GM23248 (cell line): ENCODE measurements at places on chromosomes 2 and 18. TPM values are rescaled to one million over a fixed set of nuclear protein-coding genes. Genes with fewer than 3 reads are reported as not detected.

DNA sequence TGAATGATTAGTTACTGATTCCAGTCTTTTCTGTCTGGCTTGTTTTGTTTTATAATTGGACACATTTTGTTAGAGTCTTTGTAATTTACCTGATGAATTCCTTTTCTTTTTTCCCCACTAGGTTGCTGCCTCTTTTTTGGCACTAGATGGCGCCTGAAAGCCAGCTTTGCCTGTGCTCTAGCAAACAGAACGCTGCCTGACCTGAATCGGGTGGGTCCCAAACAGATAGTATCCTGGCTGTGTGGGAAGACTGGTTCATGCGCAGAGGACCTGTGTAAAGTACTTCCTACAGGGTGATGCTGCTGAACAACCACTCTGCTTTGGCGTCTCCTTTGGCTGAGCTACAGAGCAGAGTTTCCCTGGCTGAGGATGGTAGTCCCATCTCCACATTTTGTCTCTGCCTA, 288.2 kb downstream of the IKZF2 start:
- DNase-seq = peak; percentile 27

DNA sequence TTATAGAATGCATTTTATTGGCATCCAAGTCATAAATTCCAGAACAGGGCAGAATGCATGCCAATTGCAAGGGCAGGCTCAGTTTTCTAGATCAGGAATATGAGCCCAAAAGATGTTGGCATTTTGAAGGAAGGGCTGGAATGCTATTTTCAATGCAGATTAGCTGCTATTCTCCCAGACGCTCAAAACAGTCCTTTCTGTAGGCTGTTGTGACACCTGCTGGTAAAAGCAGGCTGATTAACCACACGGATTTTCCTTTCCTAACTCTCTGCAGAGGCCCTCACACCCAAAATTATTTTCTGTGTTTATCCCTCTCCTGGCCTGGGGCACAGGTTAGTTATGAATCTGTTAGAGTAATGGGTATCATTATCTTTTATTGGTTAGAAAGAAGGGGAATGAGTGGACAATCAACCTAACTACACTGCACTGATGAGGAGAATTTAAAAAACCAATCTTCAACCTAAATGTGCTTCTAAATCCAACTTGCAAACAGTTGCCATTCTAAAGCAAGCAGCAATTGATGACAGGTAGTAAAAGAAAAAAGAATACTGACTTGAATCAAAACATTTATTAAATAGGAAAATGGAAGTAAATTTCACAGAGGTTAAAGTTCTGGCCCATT, 94.0 kb downstream of the PLA2R1 start:
- DNase-seq = peak; percentile 61

- DNase-seq = no peak
These were observed 80.9 kb downstream of the PTRHD1 start for GRCh38 chr2:24712296-24712695.

The SIX3 gene
- not detected in 2 replicates for total RNA-seq

The PROM2 gene
- 0.22 TPM in 1 of 2 replicates, not detected in the other for total RNA-seq
